CD4-positive, alpha-beta T cell treated with Interleukin-1 beta for 1 hour (primary cell): ENCODE measurements at places on chromosomes 1 and 21.

DNA sequence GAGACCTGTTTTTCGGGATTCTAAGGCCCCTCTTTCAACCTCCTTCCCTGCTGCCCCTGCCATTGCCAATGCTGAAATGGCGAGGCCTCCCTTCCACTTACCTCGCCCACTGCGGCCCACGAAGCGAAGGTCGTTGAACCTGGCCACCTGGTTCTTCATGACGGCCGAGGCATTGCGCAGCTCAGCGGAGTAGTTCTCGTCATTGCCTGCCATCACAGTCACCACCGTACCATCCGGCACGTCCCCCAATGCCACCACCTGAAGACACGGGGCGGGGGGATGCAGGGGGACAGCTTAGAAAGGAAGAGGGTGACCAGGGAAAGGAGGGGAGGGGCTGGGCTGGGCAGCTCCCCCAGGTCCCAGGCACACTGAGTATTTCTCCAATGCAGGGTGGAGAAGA, 2.6 kb downstream of the RUNX3 start:
- no peak for DNase-seq

GRCh38 chr21:41755258-41755933, 11.5 kb downstream of the RIPK4 start:
- no peak for DNase-seq

DNA sequence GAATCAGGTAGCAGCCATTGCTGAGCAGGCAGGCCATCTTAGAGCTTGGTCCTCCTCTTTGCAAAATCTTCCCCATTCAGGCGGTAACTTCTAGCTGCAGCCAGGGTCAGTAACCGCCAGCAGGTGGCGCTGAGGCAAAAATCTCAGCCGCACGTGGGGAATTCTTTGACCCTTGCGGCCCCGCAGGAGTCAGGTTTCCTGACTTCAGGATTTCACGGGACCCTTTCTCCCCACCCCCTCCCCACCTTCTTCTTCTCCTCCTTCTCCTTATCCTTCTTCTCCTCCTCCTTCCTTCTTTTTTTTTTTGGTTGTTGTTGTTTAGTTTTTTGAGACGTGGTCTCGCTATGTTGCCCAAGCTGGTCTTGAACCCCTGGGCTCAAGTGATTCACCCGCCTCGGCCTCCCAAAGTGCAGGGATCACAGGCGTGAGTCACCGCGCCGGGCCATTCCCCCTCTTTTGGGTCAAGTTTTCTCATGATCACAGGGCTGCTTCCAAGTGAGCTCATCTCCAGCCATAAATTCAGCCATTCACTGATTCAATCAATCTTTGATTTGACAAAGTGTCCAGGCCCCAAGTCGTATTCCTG, 33.4 kb upstream of the TENT5B start:
- peak; percentile 57 for DNase-seq

DNA sequence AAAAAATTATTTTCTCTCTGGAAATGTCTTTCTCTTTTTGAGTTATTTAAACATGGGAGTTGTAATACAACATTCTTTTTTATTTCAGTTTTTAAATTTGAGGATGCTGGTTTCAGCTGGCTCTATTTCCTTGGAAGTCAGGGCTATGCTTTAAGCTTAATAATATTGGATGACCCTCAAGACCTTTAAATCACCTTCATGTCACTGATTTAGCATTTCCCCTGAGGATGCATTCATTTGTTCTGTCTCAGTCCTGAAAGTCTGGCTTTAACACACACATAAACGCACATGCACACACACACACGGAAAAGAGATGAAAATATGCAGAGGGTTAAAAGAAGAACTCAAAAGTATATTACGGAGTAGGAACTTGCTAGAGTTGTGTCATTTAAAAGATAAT, 260.5 kb downstream of the PTBP2 start:
- DNase-seq = no peak

GRCh38 chr1:1989102-1989542, 14.5 kb downstream of the CFAP74 start:
- no peak for DNase-seq

GRCh38 chr1:162353078-162353477, 23.6 kb downstream of the SPATA46 start:
- DNase-seq = no peak

GRCh38 chr1:223840254-223840653, 5.5 kb downstream of the TP53BP2 start:
- DNase-seq = no peak

DNA sequence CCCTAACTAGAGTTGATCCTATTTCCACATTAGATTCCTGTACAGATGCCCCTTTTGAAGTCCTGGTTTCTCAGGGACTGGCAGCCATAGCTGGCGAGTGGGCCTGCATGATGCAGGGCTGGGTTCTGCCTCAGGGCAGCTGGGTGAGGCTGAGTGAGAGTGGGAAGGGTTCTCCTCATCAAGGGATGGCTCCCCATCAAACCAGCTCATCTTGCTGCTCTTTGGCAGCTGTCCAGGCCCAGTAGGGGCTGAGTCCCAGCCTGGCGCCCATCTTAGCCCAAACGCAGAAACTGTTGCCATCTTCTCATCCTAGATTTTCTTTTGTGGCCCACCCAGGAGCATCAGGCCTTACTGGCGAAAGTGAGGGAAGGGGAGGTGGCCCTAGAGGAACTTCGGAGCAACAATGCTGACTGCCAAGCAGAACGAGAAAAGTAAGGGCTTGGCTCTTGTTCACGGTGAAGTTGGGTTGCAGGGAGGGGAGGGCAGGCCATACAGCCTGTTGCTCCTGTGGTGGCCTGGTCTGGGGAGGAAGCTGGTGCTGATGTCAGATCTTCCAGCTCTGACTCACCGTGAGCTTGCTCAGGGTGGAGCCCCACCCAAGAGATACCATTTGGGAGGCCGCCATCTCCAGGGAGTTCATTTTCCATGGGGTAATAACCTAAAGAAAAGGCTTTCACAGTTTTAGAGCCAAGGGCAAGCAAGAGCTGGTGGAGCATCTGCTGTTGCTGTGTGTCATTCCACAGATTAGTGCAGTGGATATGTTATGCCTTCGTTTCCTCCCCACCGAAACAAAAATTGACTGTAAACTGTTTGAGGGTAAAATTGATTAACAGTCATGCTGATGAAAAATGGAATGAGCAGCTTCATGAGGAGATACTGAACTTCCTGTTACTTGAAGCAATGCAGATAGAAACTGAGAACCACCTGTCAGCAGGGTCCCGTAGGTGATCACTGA, 34.7 kb downstream of the TUFT1 start:
- peak; percentile 11 for DNase-seq

DNA sequence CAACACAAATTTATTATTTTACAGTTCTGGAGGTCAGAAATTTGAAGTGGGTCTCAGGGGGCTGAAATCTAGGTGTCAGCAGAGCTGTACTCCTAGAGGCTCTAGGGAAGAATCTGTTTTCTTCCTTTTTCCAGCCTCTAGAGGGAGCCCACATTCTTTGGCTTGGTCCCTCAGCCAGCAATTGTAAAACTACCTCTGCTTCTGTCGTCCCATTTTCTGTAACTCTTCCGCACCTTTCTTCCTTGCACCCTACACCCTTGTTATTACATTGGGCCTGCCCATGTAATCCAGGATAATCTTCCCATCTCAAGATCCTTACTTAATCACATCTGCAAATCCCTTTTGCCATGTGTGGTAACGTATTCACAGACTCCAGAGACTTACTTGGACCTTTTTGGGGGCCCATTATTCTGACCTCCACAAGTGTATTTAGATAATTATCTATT, 24.8 kb upstream of the THEM4 start:
- DNase-seq = peak; percentile 78

- peak; percentile 18 for DNase-seq
Measured at GRCh38 chr21:44082648-44083440, 24.4 kb upstream of the PWP2 start.

DNA sequence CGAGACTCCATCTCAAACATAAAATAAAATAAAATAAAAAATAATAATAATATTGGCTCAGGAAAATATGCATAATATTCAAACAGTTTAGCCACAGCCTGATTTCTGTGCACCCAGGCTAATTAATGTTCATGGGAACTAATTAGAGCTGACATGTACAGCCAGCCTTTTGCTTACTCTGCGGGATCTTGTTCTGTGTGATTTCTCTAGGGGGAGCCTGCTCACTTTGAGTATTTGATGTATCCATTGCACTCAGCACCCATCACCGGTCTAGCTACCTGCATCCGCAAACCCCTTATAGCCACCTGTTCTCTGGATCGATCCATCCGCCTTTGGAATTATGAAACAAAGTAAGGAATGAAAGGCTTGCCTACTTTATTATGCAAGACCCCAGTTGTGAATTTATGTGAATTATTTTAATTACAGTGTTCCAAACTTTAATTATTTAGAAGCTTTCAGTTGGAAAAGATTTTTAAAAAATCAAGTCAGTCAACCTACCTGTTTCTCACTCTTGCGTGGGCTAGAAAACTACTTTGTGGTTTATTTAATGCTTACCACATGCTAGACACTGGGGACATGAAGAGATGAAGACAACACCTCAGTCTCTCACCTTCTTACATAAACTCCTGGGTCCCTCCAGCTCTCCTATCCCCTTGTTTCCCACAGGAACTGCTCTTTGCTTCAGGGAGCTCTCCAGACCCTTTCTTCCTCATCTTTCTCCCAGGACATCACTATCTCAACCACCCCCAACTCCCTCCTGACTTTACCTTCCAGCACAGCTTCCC, 25.4 kb downstream of the CFAP57 start:
- no peak for DNase-seq

- no peak for DNase-seq
Measured at GRCh38 chr1:29806646-29807319, 570.5 kb downstream of the PTPRU start.

GRCh38 chr1:174996476-174996875, 3.3 kb upstream of the CACYBP start:
- DNase-seq = no peak

GRCh38 chr1:8070381-8070811, 44.3 kb upstream of the ERRFI1 start:
- no peak for DNase-seq

DNA sequence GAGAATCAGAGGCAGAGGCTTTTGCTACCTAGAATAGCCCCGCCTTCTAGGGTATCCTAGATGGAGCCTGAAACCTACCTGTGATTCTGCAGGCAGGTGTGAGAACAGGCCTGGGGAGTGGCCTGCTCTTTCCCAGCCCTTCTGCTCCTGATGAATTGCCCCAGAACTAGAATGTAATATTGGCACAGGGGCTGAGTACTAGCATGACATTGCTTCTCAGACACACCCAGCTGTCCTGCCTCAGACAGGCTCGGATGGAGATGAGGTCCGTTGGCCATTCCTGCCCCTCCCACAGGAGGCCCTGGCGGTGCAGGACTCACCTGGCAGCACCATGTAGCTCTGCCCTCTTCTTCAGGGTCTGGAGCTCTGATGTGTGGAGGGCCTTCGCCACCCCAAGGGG, 237.6 kb downstream of the GRIK3 start:
- DNase-seq = no peak

DNA sequence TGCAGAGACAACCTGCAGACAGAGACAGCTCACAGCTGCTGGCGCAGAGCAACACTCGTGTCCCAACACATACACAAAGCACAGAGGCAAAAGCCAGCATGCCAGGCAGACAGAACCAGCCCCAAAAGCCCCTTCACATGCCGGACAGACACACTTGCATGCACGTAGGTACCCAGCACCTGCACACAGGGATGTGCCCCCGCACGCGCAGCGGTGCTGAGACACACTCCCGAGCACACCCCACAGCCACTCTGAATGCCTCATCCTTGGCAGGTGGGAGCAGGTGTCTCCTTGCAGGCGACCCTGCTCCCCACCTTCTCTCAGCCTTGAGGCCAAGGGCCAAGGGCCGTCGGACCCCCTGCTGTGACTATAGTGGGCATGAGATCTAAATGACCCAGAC, 41.2 kb upstream of the ZC3H12A start:
- DNase-seq = no peak

- no peak for DNase-seq
Measured at GRCh38 chr1:66940981-66941380, 16.2 kb downstream of the MIER1 start.

DNA sequence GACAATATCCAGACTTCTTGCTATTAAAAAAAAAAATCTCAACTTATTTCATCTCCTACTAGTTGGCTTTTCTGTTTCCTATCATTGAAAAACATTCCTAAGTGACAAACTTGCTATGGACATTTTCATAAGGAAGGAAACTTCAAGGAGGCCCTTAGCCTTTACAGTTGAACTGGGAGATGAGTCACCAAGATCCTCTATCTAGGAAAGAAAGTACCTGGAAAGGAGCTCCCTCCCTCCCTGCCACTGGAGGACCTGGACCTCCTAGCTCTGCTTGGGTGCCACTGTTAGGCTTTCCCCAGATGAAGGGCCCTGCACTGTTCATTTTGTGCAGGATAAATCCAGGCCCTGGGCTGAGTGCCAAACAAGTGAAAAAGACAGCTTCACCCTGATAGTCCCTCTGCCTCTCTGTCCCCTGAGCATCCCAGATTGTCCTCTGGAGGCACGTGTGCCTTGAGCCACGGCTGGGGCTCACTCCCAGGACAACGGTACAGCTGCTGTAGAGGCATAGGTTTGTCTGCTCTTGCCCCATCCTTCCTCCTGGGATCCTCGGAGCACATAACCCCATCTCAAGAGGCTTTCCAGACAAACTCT, 40.2 kb upstream of the SOX13 start:
- DNase-seq = no peak

DNA sequence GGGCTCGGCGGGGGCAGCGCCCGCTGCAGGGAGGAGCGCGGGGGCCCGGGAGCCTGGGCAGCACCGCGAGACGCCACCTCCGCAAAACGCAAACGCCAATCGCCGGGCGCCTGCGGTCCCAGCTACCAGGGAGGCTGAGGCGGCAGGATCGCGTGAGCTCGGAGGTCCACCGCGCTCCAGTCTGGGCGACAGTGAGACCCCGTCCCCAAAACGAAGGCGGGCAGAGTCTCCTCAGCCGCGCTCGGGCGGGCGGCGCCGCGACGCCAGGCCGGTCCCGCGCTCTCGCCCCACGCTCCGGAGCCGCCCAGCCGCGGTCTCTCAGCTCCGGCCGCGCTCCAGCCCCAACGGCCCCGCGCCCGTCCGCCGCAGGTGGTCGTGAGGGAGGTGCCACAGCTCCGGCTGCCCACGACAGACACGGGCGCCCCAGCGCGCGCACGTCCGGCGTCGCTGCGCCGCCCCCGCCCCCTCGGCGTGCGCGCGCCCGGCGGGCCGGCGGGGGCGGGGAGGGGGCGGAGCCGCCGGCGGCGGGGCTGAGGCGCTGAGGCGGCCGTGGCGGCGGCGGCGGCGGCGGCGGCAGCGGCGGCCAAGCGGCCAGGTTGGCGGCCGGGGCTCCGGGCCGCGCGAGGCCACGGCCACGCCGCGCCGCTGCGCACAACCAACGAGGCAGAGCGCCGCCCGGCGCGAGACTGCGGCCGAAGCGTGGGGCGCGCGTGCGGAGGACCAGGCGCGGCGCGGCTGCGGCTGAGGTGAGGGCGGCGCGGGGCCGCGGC, at the start of gene ADARB1:
Gene ADARB1, plus strand, starts transcription at position 533 of the 770 bp plus-strand sequence. CDS start 97,077 bp downstream, outside the sequence.
- peak; percentile 67 for DNase-seq

DNA sequence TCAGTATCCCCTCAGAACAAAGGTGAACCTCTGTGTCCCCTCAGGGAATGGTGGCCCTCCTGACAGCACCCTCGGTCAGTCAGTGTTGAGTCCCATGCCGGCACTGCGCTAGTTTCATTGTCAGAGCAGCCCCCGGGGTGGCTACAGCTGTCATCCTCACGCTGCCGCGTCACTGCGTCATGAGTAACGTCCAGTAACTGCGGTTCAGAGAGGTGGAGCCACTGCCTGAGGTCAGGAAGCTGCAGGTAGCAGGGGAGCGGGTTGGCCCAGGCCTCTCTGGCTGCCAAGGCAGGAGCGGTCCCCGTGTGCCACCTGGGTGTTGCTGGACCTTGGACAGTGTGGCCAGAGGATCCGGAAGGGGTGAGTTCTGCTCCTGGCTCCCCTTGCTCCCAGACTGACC, 20.2 kb upstream of the WNT4 start:
- no peak for DNase-seq
